ENCODE measurements at places on chromosomes 13 and 19. TPM values are rescaled to one million over a fixed set of nuclear protein-coding genes. Genes with fewer than 3 reads are reported as not detected.

- no peak for DNase-seq
Measured at GRCh38 chr13:26682606-26683005, 78.0 kb downstream of the GPR12 start.

DNA sequence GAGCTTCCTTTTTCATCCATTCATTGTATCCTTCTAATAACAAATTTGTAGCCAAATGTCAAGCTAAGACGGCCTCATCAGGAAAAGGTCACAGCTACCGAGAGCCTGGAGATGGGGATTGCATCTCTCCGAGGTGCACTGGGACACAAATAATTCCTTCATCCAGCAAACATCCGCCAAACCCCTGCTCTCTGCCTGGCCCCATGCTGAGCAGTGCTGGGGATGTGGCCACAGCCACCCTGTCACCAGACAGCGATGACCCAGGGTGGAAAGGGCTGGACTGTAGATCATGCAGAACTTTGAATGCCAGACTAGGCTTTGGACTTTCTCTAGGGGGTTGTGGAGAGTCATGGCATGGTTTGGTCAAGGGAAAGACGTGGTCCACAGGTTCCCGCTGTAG lies 1.9 kb downstream of the TOMM40 start:
- DNase-seq, result no peak

DNA sequence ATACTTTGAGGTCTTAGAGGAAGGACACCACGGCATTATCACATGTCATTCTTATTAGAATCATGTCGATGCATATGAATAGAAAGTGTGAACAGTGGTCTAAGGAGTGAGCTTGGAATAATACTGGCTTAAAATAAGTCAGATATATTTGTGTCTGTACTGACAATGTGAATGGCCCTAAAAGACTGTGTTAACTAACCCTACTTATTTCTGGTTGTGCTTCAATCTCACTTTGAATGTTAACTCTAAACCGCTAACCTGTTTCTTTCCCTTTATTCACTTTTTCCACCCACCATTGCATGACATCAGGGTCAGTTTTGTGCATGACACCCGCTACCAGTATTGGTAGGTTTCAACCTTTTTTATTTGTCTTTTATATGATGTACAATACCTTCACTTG lies 69.1 kb upstream of the RAP2A start:
- DNase-seq, result no peak

Gene TNFSF9
- polyA plus RNA-seq, result 0.16 TPM

Gene WDR87
- polyA plus RNA-seq, result not detected
